ENCODE measurements at places on chromosomes 3 and 15.

DNA sequence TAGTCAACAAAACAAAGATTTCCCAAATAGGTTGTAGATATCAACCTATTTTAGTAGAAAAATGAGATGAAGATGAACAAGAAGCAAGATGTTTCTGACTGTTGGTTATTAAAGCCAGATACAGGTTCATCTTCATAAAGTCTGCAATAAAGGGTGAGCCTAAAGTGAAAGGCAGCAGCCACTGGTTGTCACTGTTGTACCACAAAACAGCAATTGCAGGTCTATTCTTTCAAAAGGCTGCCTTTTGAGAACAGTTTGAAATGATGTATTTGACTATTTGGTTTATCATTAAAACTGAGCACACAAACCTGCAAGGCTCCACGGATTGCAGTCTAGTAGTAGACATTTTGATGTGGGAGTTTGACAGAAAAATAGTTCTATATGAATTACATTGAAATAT is 543.4 kb downstream of the GBE1 start:
- DNase-seq = peak; percentile 45

DNA sequence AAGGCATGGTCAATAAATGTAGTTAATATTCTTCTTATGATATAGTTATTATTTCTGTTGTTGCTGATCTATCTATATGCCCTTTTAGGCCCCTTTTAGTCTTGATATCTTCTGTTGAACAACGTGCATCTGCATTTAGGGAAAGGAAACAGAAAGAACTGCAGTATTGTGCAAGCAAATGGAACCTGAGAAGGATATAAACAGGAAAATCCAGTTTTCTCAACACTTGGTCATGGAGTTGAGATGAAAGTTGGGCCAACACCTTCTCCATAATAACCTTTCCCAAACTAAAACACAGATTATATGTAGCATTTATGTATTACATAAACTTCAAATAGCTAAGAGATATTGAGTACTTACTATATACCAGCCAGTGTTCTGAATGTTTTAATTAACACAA is 179.7 kb downstream of the ADAMTS9 start:
- no peak for DNase-seq

GRCh38 chr3:64345371-64345770 is 120.1 kb upstream of the PRICKLE2 start:
- peak; percentile 93 for DNase-seq

GRCh38 chr3:118802325-118803095 is 232.1 kb downstream of the IGSF11 start:
- no peak for DNase-seq

GRCh38 chr3:52396907-52397591 is 47.9 kb downstream of the SEMA3G start:
- no peak for DNase-seq

- no peak for DNase-seq
Observed at GRCh38 chr3:15983232-15983631, 185.5 kb upstream of the ANKRD28 start.
